ENCODE measurements at places on chromosomes 3 and 15. TPM values are rescaled to one million over a fixed set of nuclear protein-coding genes. Genes with fewer than 3 reads are reported as not detected.

The FAM174B gene
- total RNA-seq, result 1.3 TPM

The FBXW12 gene
- total RNA-seq, result not detected

The TMCO5A gene
- total RNA-seq, result not detected

The ZNF197 gene
- 25.3 TPM for total RNA-seq

The WHAMM gene
- total RNA-seq, result 7.4 TPM

The SLC15A2 gene
- total RNA-seq, result 2.4 TPM

The PLSCR2 gene
- total RNA-seq, result 0.28 TPM

The EPHA3 gene
- total RNA-seq, result 0.14 TPM

The ZMAT3 gene
- total RNA-seq, result 28.0 TPM

The IQSEC1 gene
- total RNA-seq, result 7.5 TPM

The NPAP1 gene
- total RNA-seq, result under 0.01 TPM

The CAMK2N2 gene
- total RNA-seq, result under 0.01 TPM

The EXD1 gene
- total RNA-seq, result 0.21 TPM

The TMEM62 gene
- total RNA-seq, result 18.8 TPM
